Amniotic stem cell (primary cell): ENCODE measurements at places on chromosomes 4 and X.
A peak's percentile ranks its signal among the peaks of the same experiment; 100 is the strongest.

- DNase-seq: no peak
These were observed 10.0 kb downstream of the SULT1E1 start for GRCh38 chr4:69849969-69850368.

DNA sequence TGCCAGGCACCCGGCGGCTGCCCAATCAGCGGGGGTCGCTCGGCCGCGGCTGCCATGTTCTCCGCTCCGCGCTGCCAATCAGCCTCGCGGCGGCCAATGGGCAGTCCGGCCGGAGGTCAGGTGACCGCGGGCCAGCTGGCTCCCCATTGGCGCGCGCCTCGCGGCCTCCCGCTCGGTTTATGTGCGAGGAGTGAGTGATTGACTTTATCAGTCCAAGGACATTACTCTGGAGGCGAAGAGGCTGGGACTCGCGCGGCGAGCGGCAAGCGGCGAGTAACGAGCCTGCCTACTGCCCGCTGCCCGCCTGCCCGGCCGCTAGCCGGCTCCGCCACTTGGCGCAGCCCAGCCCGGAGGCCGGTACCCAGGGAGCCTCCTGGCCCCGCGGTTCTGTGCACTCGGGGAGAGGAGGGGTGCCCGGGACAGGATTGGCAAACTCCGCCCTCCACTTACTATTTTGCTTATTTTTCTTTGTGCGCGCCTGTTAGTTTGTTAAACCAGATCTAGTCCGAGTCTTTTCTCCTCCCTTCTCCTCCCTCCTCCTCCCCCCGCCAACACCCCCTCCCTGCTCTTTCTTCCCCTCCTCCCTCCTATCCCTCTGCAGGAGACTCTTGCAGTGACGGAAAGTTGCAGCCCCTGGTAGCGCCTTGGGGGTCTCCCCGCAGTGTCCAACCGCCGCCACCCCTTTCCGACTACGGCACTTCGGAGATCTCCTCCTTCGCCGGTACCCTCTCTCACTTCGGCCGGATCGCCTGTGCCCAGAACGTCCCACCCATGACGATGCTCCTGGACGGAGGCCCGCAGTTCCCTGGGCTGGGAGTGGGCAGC is at the start of gene ZIC3:
Gene ZIC3 (plus strand): TSS at position 207 of the 825 bp plus-strand sequence. CDS start 565 bp downstream, at position 772.
- no peak for DNase-seq

GRCh38 chr4:158777423-158778155 is 8.8 kb downstream of the FNIP2 start:
- DNase-seq: no peak

DNA sequence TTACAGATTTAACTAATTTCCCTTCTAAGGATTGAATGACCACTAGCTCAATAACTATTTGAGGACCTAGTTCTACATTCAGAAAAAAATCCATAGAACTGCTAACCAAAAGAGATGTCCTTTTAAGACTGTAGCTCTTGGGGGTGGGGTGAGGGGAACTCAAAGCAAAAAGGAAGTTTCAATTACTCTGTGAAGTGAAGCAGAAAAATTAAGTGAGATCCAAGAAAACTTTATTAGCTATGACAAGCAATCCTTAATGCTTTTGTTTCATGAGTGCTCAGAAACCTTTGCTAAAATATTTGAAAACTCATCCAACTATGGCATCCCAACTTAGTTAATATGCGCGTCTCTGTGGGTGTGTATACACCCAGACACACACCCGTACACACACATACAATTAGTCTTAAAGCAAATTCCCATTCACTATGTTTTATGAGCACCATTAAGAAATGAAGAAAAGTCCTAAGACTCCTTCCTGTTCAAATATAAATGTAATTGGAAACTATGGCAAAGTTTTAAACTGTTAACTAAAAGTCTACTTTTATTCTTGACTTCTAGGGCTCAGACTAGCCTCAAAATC is 44.5 kb downstream of the GPC4 start:
- DNase-seq: no peak

- DNase-seq: no peak
These were observed 47.3 kb downstream of the HUWE1 start for GRCh38 chrX:53639257-53639656.

GRCh38 chrX:118855681-118856310 is 32.2 kb downstream of the ZCCHC12 start:
- no peak for DNase-seq

DNA sequence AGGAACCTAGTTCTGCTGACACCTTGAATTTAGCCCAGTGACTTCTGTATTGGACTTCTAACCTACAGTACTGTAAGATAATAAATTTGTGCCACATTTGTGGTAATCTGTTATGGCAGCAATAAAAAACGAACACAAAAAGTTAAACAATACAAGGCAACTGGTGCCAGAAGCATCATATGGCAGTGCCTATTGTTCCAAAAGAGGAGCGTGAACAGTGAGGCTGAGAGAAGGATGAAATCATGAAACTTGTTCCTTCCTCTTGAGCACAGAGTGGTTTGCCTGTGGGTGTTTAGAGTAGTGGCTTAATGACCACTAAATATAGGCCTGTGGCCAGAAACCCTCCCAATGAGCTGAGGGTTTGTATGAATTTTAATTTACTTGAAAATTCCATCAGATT is 69.7 kb upstream of the PGRMC2 start:
- no peak for DNase-seq

GRCh38 chr4:169115897-169116254 is 105.8 kb upstream of the CBR4 start:
- peak; percentile 94 for DNase-seq

- no peak for DNase-seq
These were observed 1.8 kb upstream of the ZCCHC4 start for GRCh38 chr4:25310803-25311166.

GRCh38 chrX:129318375-129318774 is 204.9 kb downstream of the SMARCA1 start:
- peak; percentile 23 for DNase-seq

DNA sequence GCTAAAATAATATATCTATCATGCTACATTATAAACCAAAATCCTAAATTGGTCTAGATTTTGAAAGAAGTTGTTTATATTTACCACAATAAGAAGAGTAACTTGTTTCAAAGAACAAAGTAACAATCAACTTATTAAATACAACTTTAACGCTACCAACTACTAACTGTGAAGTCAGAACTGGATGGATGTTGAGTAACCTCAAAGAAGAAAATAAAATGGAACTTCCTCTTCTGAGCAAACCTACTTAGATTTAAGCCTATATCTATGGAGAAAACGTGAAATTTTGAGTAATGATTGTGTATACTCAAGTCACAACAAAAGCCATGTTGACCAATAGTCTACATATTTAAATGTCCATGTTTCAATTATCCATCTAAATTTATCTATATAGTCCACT is 25.7 kb downstream of the SH3RF1 start:
- no peak for DNase-seq

DNA sequence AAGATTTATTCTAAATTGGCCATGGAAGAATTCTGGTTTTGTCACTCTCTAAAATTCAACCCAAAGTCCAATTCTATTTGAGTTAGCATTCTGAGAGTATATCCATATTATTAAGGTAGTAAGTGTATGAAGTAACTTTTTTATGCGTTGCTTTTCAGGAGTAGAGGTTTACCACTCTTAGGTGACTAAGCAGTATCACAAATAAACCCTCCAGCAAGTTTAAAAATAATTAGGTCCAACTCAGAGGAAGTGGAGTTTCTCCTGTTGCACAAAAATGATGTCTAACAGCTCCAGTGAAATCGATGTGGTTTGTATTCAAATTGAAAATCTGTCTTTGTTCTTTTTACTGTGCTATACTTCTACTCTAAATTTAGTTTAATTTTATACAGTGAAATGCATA is 6.6 kb downstream of the SCML1 start:
- DNase-seq: no peak

DNA sequence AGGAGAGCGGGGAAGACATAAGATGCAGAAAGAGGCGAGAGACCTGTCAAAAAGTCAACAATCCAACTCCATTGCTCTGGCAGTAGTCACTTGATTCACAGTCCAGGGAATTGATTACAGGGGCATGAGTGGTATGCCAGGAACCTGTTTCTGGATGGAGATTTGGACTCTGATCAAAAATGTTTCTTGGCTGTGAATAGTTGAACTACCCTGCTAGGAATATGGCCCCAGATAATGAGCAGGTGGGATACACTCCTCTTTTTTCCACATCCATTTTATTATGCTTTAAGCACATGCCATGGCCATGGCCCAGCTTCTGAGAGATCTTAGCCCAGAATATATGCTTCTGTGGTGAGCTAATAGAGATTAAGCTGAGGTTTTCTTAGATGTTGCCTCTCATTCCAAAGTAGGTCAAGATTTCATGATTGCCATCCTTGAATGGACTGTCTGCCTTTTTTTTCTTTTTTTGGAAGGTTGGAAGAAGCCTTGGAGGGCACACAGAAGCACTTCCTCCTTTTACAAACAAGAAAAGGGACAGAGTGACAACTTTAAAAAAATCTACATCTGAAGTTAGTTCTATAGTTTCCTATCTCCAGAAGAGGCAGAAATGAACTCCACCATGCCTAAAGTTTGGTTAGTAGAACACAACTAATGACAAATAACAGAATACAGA is 121.9 kb downstream of the KIT start:
- no peak for DNase-seq

DNA sequence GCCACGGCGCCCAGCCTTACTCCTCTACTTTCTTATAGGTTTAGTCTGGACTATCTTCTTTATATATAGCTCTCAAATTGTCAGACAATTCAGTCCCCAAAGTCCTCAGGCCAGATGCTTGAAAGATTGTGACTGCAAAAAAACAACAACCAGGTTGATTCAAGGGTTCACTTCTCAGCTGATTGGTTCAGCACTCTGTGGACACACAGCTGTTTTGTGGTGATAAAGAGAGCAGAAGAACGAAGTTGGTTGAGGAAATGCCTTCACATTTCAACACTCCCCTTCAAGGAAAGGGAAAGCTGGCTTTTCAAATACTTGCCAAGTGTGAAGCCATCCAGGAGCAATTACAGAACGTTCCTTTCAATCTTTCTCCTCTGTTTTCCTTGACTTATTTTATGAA is 166.8 kb downstream of the SHROOM3 start:
- no peak for DNase-seq

- no peak for DNase-seq
These were observed 18.7 kb downstream of the SEPSECS start for GRCh38 chr4:25141592-25141991.

DNA sequence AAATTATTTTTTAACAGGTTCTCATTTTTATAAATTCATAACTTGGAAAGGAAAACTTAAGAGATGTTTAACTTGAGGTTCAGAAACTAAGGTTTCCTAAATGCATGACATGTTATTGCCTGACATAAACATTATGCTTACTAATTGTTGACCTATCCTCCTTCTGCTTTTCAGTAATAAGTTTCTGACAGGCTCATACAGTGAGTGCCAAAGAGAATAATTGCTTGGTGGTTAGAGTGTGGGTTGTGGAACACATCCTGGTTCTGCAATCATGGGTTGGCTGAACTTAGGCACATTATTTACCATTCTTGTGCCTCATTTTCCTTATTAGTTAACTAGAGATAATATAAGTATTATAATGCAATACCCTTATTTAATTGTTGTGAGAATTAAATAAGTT is 56.5 kb downstream of the BMPR1B start:
- DNase-seq: no peak

GRCh38 chr4:10321931-10322330 is 135.3 kb downstream of the ZNF518B start:
- DNase-seq: no peak

DNA sequence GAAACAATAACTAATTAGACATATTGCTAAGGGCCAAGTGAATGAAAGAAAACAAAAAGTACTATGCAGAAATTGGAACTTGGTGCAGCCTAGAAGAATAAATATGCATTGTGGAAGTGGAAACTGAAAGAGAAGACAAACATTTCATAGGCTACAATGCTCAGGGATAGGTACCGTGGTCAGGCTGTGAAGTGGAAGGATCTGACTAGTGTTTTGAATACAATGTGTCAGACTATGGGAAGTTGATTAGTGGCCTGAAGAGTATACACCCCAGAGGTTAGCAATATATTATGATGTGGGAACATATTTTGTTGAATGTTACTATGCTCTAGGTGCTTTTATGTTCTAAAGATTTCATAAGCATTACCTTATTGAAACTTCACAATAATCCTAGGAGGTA is 36.8 kb downstream of the GPRIN3 start:
- DNase-seq: no peak

- DNase-seq: no peak
These were observed 1026.6 kb downstream of the RAPGEF2 start for GRCh38 chr4:160129439-160129838.
